ENCODE measurements at places on chromosomes 1 and 21.

GRCh38 chr1:239185245-239185619 is 201.1 kb upstream of the CHRM3 start:
- DNase-seq, result no peak

DNA sequence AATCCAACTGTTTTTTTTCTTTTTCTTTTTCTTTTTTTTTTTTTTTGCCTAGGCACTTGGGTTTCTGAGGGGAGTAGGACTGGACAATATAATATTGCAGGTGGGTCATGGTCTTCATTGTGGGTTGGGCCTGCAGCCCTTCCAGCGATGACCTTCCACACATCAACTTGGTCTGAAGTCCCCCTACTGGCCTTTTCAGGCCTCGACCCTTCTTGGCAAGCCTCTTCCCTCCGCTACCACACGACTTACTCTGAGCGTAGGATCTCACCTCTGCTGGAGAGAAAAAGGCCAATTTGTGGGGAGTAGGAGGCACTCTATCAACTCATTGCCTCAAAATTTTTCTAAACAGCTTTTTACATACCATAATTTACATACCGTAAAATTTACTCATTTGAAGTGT is 51.1 kb upstream of the GRIK3 start:
- no peak for DNase-seq

DNA sequence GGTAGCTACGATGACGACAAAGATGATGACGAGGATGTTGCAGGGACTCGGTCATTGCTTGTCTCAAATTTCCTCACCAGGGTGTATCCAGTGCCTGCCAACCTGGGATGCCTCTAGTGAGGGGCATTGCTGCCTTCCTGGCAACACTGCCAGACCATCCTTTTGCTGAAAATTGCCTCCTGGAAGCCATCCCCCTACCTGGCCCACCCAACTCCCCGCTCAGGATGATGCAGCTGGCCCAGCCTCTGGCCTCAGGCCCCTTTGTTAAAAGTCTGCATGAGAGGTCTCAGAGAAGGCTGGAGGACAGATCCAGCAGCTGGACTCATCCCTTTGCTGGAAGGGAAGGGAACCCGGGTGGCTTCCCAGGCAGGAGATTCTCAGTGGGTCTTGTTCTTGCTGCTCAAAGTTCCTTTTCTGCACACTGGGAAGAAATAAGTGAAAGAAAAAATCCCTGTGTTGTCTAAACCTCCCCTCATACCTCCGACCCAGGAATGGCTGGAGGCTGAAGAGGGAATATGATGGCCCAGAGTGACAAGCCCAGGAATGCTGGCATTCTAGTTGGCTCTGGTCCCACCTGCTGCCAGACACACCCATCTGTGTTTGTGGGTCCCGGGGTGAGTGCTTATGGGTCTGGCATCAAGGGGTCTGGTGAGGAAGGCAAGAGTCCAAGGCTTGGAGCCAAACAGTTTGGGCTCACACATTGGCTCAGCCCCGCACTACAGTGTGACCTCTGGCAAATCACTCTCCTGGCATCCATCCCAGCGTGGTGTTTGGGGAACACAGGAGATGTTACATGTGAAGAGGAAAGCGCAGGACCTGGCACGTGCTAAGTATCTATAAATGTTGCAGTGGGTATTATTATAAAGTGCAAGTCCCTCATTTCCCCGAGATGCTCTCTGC is 6.7 kb upstream of the FNDC5 start:
- DNase-seq, result no peak

GRCh38 chr1:89971600-89971999 is 23.3 kb upstream of the ZNF326 start:
- no peak for DNase-seq

Data from hippocampal formation (tissue), 2 donors.